ENCODE measurements at places on chromosomes 2 and 18.

DNA sequence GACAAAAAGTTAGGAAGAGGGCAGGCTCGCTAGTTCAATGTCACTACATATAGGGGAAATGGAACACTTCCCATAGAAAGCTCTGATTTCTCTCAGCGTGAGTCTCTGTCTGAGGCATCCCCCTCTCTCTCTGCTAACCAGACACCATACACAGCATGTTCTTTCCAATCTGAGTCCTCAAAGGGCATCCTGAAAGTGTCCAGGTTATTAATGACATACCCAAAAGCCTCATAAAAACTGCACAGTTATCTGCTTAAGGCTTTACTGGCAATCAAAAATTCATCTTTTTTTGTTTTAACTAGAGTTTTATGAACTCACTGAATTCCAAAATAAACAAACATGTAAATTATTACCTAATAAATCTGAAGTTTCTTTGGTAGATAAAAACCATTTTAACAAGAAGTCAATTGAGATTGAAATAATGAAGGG, 137.4 kb downstream of the AFF3 start:
- no peak for DNase-seq

DNA sequence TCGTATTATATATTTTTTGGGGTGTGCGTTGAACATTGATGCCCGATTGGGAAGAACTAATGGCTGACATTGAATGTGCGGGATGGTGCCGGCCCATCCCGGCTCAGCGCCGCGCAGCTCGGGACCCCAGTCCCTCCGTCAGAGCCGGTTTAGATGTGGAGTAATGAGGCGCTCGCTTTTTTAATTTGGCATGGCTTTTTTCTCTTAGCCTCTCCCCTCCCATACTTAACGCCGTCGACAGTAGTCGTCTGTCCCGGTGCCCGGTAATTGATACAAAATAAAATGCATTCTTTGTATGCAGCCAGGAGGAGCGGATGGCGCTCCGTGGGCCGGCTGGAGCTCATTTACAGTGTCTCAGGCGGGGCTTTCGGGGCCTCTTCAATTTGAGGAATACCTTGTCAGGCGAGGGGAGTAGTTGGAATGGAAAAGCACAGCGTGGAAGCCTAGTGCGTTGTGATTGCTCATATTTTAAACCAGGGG, 209.2 kb downstream of the GBX2 start:
- no peak for DNase-seq

DNA sequence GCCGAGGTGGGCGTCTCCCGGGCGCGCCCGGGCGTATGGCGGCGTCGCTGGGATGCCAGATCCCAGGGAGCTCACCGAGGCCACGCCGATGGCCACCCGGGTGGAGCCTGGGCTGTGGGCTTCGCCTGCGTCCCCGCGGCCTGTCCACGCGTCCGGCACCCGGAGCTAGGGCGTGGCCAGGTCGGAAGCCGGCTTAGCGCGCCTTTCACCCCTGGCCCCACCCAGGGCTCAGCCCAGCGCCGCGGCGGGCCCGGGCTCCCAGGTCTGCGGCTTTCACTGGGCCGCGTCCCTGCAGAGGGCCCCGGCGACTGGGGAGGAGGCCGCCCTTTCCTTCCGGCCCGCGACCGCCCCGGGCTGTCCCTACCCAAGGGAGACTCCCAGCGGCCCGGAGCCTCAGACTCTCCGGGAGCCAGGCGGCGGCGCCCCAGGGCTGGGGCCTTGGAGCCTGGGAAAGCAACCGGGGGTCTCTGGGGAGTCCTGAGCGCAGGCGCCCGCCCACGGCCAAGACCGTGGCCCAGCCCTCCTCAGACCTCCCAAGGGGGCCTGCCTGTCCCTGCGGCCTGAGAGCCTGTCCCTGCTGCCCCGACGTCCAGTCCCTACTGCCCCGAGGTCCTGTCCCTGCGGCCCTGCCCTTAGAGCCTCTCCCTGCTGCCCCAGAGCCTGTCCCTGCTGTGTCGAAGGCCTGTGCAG, 36.3 kb upstream of the ITM2C start:
- DNase-seq, result no peak

- DNase-seq, result no peak
Observed at GRCh38 chr2:240628507-240628807, 3.2 kb downstream of the GPR35 start.

DNA sequence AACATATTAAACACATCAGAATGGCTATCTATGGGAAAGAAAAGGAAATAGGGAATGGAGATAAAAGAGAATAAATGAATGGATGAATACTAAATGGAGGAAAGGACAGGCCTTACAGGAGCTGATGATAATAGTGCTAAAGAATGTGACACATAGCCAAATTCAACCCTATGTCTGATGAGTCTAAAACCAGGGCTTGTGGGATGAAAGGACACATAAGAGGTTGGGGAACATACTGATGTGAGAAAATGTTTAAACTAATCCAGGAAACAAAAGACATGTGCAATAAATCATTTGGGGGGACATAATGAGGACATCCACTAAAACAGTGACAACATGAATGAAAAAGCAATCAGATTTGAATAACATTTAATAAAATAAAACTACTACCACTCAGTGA, 120.0 kb downstream of the DYM start:
- no peak for DNase-seq

- no peak for DNase-seq
Observed at GRCh38 chr2:31940920-31941319, 69.9 kb downstream of the MEMO1 start.

GRCh38 chr18:33304277-33304676, 136.2 kb downstream of the CCDC178 start:
- DNase-seq, result no peak

DNA sequence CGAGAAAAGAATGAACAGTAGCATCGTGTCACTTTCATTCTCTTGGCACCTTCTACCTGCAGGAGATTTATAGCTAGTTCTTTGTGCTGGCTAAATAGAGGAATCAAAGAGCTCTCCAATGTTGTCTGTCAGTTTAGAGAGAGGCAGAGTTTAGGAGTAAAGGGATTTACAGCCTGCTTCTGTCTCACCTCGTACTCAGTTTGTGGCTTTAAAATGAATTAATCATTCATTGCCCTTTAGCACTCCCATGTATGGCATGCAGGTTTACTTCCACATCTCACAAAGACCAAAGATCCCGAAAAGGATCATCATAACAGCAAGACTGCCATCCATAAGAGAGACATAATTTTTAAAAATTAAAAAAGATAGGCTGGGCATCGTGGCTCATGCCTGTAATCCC, 42.4 kb upstream of the ATL2 start:
- DNase-seq, result no peak

DNA sequence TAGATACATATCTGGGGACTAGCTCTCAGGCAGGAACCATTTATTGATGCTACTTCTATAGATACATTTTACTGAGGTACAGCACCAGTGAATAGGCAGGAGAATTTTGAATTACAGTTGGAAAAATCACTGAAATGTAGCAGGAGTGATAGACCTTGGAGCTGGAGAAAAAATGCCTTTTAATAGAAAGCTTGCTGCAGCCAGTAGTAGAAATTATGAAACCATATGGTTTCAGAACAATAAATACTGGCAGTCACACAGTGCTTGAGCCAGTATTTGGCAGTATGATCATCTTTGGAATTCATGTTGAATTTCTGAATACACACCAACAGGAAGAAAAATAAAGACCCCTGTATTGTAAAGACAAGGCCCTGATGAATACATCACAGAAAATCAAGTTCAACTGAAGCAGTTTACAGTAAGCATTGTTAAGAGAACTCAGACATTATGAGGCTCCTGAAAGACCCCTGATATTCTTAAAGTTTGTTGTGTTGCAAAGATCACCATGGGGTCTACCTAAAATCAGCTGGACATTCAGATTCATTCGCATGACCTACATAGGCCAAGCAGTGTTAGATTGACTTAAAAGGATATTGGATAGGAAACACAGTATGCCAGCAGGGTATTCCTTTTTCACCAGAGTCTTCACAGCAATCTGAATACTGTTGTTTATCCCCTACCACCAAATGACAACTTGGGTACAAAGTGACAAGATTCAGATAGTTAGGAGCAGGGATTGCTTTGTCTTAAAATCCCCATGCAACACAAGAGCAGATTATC, 139.0 kb downstream of the EHBP1 start:
- DNase-seq, result no peak

- no peak for DNase-seq
Observed at GRCh38 chr2:110993557-110994231, 127.0 kb upstream of the BCL2L11 start.

DNA sequence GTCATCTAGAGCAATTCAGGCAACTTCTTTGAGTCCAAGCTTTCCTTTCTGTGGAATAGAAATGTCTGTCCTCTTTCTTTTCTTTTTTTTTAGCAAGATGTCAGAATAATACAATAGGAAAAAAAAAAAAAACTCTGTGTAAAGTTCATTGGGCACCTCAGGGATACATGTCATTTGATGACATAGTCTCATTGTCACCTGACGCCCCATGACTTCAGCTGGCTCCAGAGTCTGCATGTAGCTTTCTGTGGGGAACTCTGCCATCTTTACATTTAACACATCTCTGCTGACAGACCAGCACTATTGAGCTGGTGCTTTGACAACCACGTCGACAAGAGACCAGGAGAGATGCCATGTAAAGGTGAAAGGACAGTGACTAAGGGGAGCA, 172.5 kb upstream of the KLF7 start:
- DNase-seq, result no peak

GRCh38 chr18:42290318-42291307, 335.6 kb downstream of the PIK3C3 start:
- DNase-seq, result peak; percentile 44

- DNase-seq, result no peak
Observed at GRCh38 chr2:112156152-112156986, 18.2 kb downstream of the FBLN7 start.

- DNase-seq, result peak; percentile 47
Observed at GRCh38 chr2:168246483-168247340, 683 bp downstream of the STK39 start.

DNA sequence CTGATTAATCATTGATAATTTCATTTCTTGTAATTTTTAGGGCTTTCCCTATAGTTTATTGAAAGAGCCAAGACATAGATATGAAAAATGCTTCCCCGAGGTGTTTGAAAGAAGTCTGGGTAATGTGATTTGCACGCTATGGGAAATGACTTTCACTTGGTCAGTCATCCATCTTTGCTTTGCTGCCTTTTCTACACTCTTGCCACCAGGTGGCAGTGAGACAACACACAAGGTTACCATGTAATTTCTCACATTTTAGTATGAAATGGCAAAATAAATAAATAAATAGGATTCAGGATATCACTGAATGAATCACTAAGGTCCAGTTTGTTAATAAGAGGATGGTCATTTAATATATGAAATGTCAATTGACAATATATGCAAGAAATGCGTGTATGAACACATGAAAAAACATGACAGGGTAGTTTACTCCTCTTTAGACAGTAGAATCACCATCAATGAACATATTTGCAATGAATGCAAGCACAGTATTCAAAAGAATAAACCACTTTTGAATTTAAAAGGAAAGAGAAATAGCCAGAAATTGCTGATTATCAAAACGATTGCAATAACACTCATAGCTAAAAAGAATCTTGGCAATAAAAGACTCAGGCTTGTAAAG, 52.2 kb upstream of the KCNH7 start:
- peak; percentile 62 for DNase-seq

DNA sequence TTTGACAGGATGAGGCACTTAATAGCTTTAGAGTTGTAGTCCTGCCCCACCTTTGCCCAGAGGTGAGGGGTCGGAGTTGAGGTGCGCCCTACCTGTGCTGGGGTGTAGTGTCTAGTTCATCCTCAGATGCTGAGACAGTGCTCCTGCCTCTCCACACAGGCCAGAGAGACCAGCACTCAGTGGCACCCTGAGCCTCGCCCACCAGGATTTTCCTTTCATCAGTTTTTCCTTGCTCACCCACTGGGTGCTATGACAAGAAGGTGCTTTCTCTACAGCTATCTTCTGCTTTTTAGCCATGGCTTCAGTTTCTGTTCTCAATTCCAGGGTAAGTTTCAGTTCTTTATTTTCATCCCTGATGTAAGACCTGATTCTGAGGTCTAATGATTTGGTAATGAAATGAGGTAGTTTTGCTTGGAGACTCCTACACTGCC, 16.8 kb upstream of the TMEM131 start:
- DNase-seq, result no peak

- DNase-seq, result no peak
Observed at GRCh38 chr2:172460780-172461201, 33.4 kb downstream of the ITGA6 start.

GRCh38 chr2:216842636-216843035, 17.2 kb downstream of the TNP1 start:
- DNase-seq, result no peak

DNA sequence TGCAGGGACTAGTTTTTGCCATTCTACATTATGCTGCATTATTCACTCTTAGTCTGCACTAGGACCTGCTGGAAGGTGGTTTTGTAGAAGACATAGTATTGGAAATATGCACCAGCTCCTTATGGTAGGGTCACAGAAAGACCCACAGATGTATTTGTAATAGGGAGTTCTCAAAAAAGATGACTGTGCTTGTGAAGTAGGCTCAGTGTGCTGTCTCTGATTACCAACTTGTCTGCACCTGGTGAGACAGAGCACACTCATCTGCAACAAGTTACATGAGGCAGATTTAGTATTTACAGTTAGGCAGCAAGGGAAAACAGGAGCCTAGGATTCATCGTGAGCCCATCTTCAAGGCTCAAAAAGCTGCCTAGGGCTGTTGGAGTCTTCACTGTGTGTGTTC, 29.4 kb downstream of the RHBDD1 start:
- DNase-seq, result no peak

GRCh38 chr2:53933329-53933728, 37.5 kb downstream of the PSME4 start:
- DNase-seq, result no peak

GRCh38 chr2:60230037-60230436, 323.4 kb downstream of the BCL11A start:
- DNase-seq, result no peak

DNA sequence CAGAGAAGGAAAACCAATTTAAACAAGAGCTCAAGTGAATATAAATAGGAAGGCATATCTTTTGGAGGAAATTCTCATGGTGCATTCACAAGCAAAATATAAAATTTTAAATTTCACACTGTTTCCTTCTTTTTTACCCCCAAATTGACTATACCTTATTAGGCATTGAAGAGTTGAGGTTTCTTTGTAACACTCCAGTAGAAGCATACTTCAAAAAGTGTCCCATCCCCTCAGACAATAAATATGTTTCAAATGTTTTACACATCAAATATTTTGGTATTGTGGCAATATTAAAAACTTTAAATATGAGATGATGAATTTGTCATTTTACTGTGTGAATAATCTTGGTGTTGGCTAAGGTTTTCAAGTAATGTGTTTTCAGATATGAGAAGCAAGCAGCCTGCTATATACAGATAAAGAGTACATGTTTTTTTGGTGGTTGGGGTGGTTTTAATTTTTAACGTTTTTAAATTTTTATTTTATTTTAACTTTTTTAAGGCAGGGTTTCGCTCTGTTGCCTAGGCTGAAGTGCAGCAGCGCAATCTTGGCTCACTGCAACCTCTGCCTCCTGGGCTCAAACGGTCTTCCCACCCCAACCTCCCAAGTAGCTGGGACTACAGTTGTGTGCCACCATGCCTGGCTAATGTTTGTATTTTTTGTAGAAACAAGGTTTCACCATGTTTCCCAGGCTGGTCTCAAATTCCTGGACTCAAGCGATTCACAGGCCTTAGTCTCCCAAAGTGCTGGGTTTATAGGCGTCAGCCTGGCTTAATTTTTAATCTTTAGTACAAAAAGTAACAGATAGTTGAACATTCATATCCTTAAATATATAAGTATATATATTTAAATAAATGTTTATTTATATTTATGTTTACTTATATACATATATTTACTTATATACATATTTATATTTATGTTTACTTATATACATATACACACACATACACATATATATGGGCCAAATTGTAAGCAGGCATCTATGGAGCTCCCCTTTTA, 36.5 kb upstream of the DLX1 start:
- no peak for DNase-seq

- DNase-seq, result no peak
Observed at GRCh38 chr2:143823296-143823695, 694.1 kb downstream of the ARHGAP15 start.

- DNase-seq, result no peak
Observed at GRCh38 chr2:164164602-164165001, 428.8 kb upstream of the FIGN start.
